ENCODE measurements at places on chromosomes 3 and 15. TPM values are rescaled to one million over a fixed set of nuclear protein-coding genes. Genes with fewer than 3 reads are reported as not detected.

GRCh38 chr15:91100814-91101607, 954 bp downstream of the SV2B start:
- H3K4me1 ChIP-seq, result peaks cover 19% of the 10 kb centered on the region
- H3K27ac ChIP-seq, result no peak overlapping the region
- H3K4me3 ChIP-seq, result peak overlapping the region; percentile 83
- H3K36me3 ChIP-seq, result peaks cover 4% of the 10 kb centered on the region
- H3K27me3 ChIP-seq, result peaks cover 8% of the 10 kb centered on the region

DNA sequence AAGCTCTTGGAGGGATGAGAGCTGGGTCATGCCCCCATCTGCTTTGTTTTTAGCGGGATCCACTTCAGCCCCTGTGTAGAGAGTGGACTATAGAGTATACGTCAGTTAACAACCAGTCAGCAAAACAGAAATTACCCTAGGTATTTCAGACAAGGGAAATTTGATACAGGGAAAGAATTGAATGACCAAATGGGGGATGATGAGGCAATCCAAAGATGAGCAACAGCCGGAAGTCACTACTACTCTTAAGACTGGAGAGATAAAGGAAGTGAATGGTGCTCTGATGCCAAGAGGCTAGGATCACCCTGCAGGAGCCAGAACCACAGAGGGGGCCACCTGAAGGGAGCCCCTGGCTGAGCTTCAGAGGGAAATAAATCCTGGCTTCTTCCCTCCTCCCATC, 1.7 kb upstream of the GPR62 start:
- H3K27me3 ChIP-seq, result peaks cover 17% of the 10 kb centered on the region
- no peak overlapping the region for H3K4me3 ChIP-seq
- H3K36me3 ChIP-seq, result peaks cover 4% of the 10 kb centered on the region
- H3K4me1 ChIP-seq, result no peaks in the 10 kb centered on the region

GRCh38 chr3:107910713-107911259, 180.0 kb downstream of the CD47 start:
- peaks cover 8% of the 10 kb centered on the region for H3K36me3 ChIP-seq
- H3K4me1 ChIP-seq, result peaks cover 24% of the 10 kb centered on the region
- no peak overlapping the region for H3K4me3 ChIP-seq
- H3K27ac ChIP-seq, result no peak overlapping the region
- H3K27me3 ChIP-seq, result peaks cover 1% of the 10 kb centered on the region

GRCh38 chr3:179369621-179370020, 22.1 kb downstream of the MFN1 start:
- no peaks in the 10 kb centered on the region for H3K27me3 ChIP-seq
- H3K27ac ChIP-seq, result no peak overlapping the region
- H3K36me3 ChIP-seq, result peaks cover 13% of the 10 kb centered on the region
- H3K4me3 ChIP-seq, result no peak overlapping the region

GRCh38 chr3:32848215-32848614, 30.4 kb downstream of the TRIM71 start:
- no peaks in the 10 kb centered on the region for H3K36me3 ChIP-seq
- H3K27me3 ChIP-seq, result no peaks in the 10 kb centered on the region
- no peak overlapping the region for H3K4me3 ChIP-seq
- DNase-seq, result no peak
- H3K4me1 ChIP-seq, result peaks cover 75% of the 10 kb centered on the region
- H3K27ac ChIP-seq, result no peak overlapping the region

DNA sequence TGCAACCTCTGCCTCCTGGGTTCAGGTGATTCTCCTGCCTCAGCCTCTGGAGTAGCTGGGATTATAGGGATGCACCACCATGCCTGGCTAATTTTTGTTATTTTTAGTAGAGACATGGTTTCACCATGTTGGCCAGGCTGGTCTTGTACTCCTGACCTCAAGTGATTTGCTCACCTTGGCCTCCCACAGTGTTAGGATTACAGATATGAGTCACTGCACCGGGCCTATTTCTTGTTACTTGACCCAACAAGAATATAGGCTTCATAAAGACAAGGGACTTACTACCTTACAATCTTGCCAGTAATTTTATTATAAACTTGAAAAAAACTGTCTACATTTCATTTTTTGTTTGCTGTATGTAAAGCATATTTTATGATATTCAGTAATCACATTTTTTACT, 21.4 kb upstream of the ZBTB47 start:
- H3K27ac ChIP-seq, result no peak overlapping the region
- no peak for DNase-seq
- peaks cover 6% of the 10 kb centered on the region for H3K4me1 ChIP-seq
- no peaks in the 10 kb centered on the region for H3K27me3 ChIP-seq
- H3K36me3 ChIP-seq, result peaks cover 38% of the 10 kb centered on the region

GRCh38 chr15:70029297-70029701, 68.4 kb downstream of the TLE3 start:
- H3K27me3 ChIP-seq, result peaks cover 2% of the 10 kb centered on the region
- H3K4me1 ChIP-seq, result no peaks in the 10 kb centered on the region
- no peak overlapping the region for H3K27ac ChIP-seq

DNA sequence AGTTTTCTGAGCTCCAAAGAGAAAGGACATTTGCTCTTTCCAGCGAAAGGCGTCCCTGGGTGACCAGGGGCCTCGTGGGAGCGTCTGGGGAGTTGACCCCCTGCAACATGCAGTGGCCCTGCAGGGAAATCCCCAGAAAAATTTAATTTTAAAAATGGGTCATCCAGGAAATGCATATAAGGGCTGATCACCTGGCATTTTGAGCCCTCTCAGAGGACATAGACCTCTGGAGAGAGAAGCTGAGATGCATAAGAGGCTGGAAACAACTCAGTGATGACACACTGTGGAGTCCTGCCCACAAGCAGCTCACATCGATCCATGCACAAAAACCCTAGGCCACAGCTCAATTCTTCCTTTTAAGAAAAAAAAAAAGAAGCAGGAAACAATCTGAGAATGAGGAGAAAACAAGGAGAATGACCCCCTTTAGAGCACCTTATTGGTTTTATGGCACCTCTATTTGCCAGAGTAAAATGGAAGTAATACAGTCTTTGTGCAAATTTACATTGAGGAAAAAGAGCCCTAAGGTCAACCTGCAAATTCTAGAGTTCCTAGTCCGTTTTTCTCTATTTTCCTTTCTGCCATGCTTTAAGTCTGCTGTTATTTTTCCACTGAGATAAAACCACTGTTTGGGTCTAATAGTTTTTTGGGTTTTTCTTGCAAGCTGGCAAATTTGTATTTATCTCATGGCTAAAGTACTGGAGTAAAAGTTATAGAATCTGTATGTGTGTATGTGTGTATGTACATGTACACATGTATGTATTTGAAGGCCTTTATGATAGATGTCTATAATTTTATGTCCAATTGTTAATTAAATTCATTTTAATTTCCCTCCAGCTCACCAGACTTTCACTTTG, 6.9 kb upstream of the BDH1 start:
- H3K4me3 ChIP-seq, result no peak overlapping the region
- no peak overlapping the region for H3K27ac ChIP-seq
- H3K27me3 ChIP-seq, result peaks cover 3% of the 10 kb centered on the region

DNA sequence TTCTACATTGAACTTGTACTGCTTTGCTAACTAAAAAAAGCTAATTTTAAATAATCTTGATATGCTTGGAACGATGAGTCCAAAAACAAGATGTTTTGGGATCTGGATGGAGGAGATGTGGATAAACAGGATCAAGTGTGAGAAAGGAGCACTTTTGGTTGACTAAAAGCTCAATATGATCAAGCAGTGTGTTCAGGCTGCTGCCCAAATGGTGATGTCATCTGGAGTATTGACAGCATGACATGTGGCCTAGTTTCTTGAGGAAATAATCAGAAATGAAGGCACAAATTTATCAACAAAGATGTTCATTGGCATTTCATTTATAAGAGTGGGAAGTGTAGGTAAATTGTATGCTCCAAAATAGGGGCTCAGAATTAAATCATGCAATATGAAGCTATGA, 161.2 kb downstream of the SOX2 start:
- no peak overlapping the region for H3K27ac ChIP-seq
- H3K27me3 ChIP-seq, result no peaks in the 10 kb centered on the region
- H3K36me3 ChIP-seq, result no peaks in the 10 kb centered on the region
- DNase-seq, result no peak
- H3K4me1 ChIP-seq, result no peaks in the 10 kb centered on the region
- H3K4me3 ChIP-seq, result no peak overlapping the region

DNA sequence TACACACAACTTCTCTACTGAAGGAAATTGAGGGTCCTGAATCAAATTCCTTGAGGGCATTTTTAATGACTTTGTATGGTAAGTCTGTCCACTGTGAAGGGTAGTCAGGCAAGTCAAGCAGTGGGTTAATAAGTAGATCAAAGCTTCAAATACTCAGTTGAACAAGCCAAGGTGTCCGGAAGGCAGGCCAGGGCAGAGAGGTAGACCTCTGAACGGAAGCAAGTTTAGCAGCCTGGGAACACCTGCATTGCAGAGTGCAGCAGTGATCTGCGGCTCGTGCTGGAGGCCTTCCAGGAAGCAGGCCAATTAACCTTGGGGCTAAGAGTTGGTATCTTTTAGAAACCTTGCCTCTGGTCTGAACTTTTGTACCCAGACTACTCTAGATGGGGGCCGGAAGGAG, 143.8 kb downstream of the LRTM1 start:
- no peak for DNase-seq
- H3K27me3 ChIP-seq, result peaks cover 2% of the 10 kb centered on the region
- H3K4me3 ChIP-seq, result no peak overlapping the region
- no peaks in the 10 kb centered on the region for H3K4me1 ChIP-seq
- H3K36me3 ChIP-seq, result no peaks in the 10 kb centered on the region

DNA sequence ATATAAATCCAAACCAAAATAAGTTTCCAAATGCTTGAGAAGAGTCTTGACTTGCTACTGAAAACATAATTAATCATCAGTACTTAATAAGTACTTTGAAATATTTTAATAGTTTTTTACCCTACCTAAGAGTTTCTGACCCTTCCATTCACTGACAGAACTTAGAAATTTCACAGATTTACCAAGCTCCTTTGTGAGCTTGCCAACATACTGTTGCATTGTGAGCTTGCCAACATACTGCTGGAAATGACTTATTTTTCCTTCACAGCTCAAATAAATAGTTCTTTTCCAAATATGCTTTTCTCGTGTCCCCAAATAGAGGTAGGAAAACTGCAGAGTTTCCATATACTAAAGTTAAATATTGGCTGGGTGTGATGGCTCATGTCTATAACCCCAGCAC, 9.6 kb upstream of the AADAC start:
- H3K4me1 ChIP-seq, result no peaks in the 10 kb centered on the region
- peaks cover 6% of the 10 kb centered on the region for H3K27me3 ChIP-seq

DNA sequence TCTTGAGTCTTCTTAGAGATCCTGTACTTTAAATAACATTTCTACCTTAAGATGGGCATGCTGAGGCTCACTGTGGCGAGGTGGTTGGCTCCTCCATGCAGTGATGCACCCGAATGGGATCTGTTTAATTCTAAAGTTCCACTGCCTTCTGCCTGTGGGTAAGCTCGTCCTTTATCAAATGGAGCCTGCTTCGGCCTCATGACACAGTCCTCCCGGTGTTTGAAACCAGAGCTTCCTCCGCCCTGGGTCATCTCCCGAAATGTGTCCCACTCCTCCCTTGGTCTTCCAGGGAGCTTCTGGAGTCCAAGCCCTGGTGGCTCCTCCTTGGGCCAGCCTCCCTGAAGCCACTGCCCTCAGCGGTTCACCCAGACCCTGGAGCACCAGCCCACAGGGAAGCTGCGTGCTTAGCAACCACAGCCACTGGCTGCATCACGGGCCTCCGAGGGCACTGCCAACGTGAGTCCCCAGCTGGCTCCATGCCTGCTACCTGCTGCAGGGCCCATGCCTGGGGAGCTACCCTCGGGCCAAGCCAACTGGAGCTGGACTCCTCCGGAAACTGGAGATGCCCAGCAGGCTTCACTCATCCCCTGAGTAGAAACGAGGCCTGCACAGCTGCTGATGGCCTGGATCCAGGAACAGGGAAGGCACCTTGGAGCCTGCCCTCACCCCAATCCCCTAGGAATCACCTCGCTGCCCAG, 3.3 kb downstream of the RHCG start:
- no peak overlapping the region for H3K4me3 ChIP-seq
- no peak for DNase-seq
- H3K36me3 ChIP-seq, result no peaks in the 10 kb centered on the region
- H3K27ac ChIP-seq, result no peak overlapping the region

GRCh38 chr3:4732925-4733324, 239.8 kb downstream of the ITPR1 start:
- peaks cover 12% of the 10 kb centered on the region for H3K4me1 ChIP-seq
- no peak for DNase-seq
- H3K36me3 ChIP-seq, result peaks cover 17% of the 10 kb centered on the region
- H3K27me3 ChIP-seq, result peaks cover 9% of the 10 kb centered on the region
- no peak overlapping the region for H3K4me3 ChIP-seq

DNA sequence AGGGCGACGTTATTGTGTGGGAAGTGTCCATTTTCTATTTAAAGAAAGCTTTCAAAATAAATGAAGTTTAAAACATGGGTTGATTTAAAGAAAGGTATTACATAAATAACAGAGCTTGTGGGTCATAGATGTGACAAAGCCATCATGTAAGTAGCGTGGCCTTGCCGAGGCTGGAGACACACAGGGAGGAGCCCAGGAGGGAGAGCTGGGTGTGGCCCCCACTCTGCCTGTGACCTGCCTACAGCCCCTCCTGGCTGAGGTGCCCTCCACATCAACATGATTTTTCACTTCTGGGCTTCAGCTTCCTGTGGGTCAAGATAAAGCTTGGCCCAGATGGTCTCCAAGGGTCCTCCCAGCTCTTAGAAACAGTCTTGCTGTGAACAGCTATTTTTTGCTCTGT, 12.5 kb upstream of the MGLL start:
- H3K4me1 ChIP-seq, result no peaks in the 10 kb centered on the region
- H3K27me3 ChIP-seq, result no peaks in the 10 kb centered on the region
- no peaks in the 10 kb centered on the region for H3K36me3 ChIP-seq
- no peak for DNase-seq

GRCh38 chr3:4029135-4029534, 229.9 kb downstream of the LRRN1 start:
- no peaks in the 10 kb centered on the region for H3K36me3 ChIP-seq
- H3K27ac ChIP-seq, result no peak overlapping the region
- H3K4me1 ChIP-seq, result no peaks in the 10 kb centered on the region
- no peak overlapping the region for H3K4me3 ChIP-seq
- DNase-seq, result no peak
- peaks cover 1% of the 10 kb centered on the region for H3K27me3 ChIP-seq

DNA sequence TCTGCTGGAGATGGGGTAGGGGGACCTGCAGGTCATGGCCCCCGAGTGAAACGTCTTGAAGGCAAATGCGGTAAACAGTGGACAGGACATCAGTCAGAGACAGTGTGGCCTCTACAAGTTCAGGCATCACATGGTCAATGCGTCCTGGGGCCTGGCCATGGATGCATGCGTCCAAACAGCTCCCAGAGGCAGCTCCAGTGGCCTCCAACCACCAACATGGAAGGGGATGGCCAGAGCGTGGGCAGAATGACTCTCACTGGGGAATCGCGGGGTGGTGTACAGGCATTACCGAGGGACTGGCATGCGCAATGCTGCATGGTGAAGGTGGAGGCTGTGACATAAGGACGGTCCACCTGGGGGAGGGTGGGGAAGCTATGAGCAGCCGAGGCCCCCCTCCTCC, 35.6 kb upstream of the IQSEC1 start:
- H3K4me3 ChIP-seq, result peak overlapping the region; percentile 34
- DNase-seq, result no peak
- H3K36me3 ChIP-seq, result peaks cover 5% of the 10 kb centered on the region
- H3K4me1 ChIP-seq, result peaks cover 11% of the 10 kb centered on the region

Gene ALS2CL
- total RNA-seq, result 5.6 TPM

Gene ITIH1
- not detected for total RNA-seq

Gene MRPS22
- 38.1 TPM for total RNA-seq
